ENCODE measurements at places on chromosomes 2 and 18.

- DNase-seq: no peak
Measured at GRCh38 chr2:16123856-16124780, 183.8 kb downstream of the MYCN start.

DNA sequence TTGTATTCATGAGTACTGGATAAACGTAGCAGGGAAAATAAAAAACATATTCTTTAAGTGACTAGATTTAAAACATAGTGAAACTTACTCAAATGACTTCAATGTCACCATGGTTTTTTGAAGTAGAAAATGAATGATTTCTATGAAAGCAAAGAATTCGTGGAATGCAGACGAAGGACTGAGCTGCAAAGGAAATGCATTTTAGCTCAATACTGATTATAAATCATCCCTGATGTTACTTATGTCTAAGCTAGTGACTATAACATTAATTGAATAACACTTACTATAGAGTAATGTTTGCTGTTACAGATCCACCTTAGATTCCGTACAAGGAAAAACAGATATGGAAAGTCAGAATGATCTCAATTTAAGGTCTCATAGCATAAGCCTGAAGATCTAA is 1257.7 kb upstream of the CDH2 start:
- no peak for DNase-seq

GRCh38 chr2:234795272-234795920 is 156.4 kb upstream of the SH3BP4 start:
- DNase-seq: no peak

GRCh38 chr2:135960656-135961551 is 24.5 kb downstream of the DARS1 start:
- DNase-seq: no peak

DNA sequence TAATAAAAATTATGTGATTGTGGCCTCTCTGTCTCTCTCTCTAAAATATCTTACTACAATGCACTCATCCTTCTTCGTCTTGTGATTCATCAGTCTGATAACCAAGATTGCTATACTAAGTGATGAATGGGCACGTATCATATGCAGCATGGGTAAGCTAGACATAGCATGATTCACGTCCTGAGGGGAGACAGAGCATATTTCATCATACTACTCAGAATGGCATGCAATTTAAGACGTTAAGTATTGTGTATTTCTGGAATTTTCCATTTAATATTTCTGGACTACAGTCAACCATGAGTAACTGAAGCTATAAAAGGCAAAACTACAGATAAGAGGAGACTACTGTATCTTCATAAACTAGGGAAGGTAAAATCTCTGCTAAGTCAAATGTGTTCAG is 97.0 kb upstream of the CD226 start:
- DNase-seq: no peak

GRCh38 chr18:2917259-2918047 is 70.6 kb downstream of the EMILIN2 start:
- no peak for DNase-seq

GRCh38 chr2:241315879-241316631 is at the start of gene SEPTIN2:
Gene SEPTIN2, plus strand, starts transcription at chr2:241315925. Its CDS starts 8,308 bp downstream, at chr2:241324233.
- no peak for DNase-seq

GRCh38 chr18:59624369-59624765 is 72.9 kb downstream of the CCBE1 start:
- DNase-seq: no peak

DNA sequence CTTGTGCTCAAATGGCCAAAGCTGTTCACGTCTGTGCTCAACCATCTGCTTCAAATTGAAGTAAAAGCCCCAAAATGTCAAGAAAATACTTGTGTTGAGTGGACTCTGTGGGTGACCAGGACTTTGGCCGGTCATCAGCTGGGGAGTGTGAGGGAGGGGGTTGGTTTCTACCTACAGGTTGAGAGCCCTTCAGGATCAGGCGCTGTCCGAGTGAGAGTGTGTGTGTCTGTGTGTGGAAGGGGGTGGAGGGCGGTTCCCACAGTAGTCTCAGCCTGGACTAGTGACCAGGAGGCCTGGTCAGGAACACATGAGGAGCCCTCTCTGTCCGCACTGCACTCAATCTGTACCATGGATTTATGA is 34.2 kb downstream of the ATOH8 start:
- DNase-seq: no peak

GRCh38 chr18:21393986-21394385 is 152.0 kb downstream of the GREB1L start:
- DNase-seq: no peak

DNA sequence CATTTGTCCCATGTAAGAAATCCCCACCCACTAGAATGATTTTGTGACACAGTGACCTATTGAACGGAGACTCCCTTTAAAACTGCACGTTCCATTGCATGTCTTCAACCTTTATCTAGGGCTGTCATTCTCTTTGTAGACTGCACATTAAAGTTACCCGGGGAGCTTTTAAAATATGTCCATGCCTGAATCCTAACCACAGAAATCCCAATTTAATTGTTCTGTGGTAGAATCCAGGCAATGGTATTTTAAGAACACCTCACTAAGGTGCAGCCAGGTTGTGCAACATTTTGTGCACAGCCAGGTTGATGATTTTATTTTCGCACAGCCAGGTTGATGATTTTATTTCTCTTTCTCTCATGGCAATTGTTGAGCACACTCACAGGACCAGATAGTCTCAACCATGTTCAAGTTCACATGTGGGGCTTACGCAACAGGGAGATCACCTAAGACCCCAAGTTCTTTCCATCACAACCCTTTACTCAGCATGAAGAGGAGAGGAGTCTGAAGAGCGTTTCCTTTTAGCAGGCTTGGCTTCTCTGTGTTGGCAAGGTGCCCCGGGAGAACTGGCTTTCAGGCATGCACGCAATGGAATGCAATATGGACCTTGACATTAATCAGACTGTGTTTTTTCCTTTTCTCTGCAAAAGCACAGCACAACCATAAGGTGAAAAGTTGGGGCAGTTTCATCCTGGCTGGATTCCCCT is 467.3 kb upstream of the ETAA1 start:
- DNase-seq: no peak

- no peak for DNase-seq
Measured at GRCh38 chr2:81304154-81304830, 999.7 kb upstream of the LRRTM1 start.

- DNase-seq: peak; percentile 23
Measured at GRCh38 chr2:108534584-108535356, 500 bp downstream of the LIMS1 start.

- no peak for DNase-seq
Measured at GRCh38 chr2:86794861-86795260, 4.1 kb upstream of the CD8A start.

- no peak for DNase-seq
Measured at GRCh38 chr2:43169987-43170386, 56.4 kb downstream of the ZFP36L2 start.

DNA sequence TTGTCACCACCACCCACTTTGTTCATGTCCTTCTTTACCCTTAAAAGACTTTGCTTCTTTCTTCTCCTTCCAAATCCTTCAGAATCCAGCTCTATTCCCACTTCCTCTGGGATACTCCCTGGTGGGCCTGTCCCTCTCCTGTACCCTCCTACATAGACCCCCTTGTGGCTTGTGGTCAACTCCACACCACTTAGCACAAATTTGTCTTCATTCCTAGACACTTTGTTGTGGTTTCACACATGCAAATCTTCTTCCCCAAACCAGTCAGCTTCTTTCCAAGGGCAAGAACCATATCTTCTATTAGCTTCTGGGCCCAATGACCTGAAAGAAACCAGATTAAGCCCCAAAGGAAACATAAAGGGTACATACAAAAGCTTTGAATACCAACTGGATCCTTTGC is 342.4 kb downstream of the TNS1 start:
- no peak for DNase-seq

GRCh38 chr2:45137966-45138695 is 128.9 kb upstream of the SIX2 start:
- DNase-seq: no peak

DNA sequence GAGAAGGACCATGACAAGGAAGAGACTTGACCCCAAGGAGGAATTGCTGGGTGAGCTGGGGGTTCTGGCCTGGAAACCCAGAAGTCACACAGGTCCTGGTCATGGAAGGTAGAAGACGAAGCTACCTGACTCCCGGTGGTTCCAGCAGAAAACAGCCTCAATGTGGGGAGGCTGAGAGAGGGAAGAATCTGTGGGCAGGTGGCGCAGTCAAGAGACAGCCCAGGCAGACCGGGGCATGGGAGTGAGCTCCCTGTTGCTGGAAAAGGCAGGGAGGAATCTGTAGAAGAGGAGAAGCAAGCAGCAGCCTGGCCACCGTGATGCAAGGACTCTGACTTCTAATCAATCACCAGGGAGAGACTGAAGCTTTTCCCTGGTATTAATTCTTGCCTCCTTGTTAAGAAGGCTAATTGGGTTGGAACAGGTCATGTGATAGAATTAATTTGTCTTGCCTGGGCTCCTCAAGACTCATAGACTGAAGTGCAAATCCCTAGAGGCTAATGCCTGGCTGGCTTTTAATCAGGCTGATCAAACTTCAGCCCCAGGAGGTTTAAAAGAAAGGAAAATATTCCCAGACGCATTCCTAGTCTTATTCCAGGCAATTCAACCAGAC is 30.1 kb downstream of the CNGA3 start:
- no peak for DNase-seq

DNA sequence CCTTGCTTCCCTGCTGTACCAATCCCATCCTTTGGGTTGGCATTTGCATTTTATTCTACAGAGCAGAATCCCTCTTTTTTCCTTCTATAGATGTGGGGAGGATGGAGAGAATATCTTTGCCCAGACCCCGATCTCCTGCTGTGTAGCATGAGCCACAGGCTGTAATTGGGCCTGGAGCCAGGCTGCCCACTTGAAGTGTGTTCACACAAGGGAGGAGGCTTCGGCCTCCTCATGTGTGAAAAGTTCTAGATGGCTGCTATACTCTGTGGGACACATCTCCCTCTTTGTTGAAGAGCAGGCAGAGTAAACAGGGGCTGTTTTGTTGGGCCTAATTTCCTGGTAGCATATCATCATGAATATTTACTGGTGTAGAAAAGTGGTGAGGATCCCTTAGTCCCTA is 126.3 kb downstream of the XRCC5 start:
- no peak for DNase-seq

- no peak for DNase-seq
Measured at GRCh38 chr18:42052122-42052708, 97.2 kb downstream of the PIK3C3 start.

DNA sequence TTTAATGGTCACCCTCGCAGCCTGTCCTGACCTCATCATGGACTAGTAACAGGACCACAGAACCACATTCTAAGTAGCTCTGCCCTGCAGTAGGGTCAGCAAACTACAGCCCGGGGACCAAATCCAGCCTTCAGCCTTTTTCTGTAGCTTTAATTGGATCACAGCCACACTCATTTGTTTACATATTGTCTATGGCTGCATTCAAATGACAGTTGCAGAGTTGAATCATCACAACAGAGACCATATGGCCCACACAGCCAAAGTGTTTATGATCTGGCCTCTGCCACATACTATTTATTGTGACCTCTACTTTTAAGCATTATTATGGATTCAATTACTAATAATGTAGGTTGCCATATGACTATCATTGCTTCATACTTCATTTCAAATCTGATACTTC is 47.7 kb downstream of the MAP3K19 start:
- no peak for DNase-seq

DNA sequence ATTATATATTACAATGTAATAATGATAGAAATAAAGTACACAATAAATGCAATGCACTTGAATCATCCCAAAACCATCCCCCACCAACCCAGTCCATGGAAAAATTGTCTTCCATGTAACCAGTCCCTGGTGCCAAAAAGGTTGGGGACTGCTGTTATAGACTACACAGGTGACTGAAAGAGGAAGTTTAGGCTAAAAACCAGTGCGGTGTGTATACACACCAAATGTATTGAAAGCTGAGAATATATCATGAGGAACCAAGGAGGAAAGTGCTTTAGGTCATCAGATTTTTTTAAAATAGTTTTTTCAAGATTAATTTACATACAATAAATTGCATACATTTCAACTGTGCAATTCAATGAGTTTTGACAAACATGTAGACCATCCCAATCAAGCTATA is 20.5 kb upstream of the C1D start:
- no peak for DNase-seq

DNA sequence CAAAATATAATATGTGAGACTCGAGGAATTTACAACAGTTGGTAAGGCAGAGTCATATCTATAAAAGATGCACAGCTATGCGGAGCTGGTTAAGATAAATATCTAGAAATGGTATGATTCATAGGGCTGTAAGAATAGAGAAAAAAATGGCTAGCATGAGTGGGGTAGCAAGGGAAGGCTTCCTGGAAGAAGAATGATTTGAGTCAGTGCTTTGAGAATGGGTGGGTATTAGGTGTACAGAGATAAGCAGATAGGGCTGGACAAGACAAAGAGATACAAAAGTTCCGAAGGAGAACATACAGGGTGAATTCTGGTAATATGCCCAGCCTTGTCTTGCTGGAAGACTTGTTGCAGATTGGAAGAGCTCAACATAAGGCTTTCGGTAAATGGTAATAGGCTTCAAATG is 291.5 kb upstream of the CCDC68 start:
- DNase-seq: no peak

- DNase-seq: no peak
Measured at GRCh38 chr18:5253910-5254309, 41.6 kb downstream of the ZBTB14 start.

DNA sequence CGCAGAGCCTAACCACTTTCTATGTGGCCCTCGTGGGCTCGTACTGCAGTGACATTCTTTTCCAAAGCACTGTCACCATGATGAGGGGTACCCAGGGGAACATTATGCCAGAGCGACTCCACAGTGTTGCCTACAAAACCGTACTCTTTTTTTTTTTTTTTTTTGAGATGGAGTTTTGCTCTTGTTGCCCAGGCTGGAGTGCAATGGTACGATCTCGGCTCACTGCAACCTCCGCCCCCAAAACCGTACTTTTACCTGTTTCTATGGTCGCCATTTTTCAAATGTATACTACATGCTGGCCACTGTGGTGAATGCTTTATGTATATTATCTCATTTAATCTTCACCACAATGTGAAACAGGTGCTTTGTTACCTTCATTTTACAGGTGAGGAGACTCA is 4.3 kb downstream of the PLEK start:
- DNase-seq: no peak

GRCh38 chr2:113203901-113204519 is 30.2 kb downstream of the PSD4 start:
- peak; percentile 95 for DNase-seq

Measured in HuH-7 (cell line).